ENCODE measurements at places on chromosomes 7 and 10.

GRCh38 chr10:113853578-113854012 is 287 bp downstream of the DCLRE1A start:
- no peak for DNase-seq

- no peak for DNase-seq
Observed at GRCh38 chr7:47755248-47755647, 173.3 kb upstream of the TNS3 start.

DNA sequence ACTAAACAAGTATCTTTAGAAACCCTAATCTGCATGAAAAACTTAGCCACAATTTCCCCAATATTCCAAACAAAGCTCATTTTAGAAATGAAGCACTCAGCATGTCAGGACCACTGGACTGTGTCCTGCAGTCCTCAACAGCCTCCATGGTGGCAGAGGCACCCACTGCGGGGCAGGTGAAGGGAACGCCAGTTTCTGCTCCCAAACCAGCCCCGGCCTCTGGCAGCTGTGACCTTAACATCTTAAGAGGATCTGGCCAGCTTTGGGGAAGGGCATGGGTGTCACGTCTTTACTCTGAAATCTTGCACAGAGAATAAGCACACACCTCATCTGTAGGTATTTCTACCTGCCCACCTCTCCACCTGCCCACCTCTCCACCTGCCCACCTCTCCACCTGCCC is 262.7 kb downstream of the DNAJB6 start:
- no peak for DNase-seq

- DNase-seq, result no peak
Observed at GRCh38 chr10:120095875-120096274, 203.3 kb downstream of the SEC23IP start.

GRCh38 chr7:68629-69028 is 123.7 kb upstream of the FAM20C start:
- no peak for DNase-seq

GRCh38 chr10:93154531-93154930 is 80.8 kb downstream of the CYP26A1 start:
- no peak for DNase-seq

DNA sequence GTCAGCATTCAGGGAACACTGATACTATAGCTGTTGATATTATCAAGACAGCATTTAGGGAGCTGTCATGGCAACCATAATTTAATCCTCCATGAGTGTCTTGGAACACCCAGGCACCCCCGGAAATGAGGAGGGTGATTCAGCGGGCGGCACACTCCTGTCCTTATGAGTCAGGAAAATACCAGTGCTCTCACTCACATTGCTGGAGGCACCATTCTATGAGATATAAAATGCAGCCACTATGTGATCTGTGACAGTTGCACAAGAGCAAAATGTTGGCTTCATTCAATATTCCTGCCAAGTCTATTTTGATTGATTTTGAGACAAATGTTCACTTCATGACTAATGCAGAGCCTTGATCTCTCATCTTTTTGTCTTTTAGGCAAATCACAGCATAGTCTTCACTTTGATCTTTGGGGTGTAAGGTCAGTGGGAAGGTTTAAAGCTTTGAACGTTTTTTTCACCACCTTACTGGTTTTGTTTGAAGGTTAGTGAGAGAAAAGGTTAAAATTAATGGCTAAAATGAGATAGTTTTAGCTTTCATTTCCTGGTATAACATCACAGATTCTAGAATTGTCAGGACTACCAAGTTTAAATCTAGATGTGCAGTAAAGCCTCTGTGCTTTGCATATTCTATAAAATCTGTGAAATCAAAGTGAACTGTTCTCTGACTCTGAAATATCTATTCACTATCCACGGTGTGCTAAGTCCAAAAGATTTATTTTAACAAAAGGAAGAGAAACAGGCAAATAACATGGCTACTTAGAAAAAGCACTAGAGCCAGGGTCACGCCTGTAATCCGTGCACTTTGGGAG is 12.4 kb upstream of the ARHGAP12 start:
- peak; percentile 54 for DNase-seq
